ENCODE measurements at places on chromosomes 6 and 20.

DNA sequence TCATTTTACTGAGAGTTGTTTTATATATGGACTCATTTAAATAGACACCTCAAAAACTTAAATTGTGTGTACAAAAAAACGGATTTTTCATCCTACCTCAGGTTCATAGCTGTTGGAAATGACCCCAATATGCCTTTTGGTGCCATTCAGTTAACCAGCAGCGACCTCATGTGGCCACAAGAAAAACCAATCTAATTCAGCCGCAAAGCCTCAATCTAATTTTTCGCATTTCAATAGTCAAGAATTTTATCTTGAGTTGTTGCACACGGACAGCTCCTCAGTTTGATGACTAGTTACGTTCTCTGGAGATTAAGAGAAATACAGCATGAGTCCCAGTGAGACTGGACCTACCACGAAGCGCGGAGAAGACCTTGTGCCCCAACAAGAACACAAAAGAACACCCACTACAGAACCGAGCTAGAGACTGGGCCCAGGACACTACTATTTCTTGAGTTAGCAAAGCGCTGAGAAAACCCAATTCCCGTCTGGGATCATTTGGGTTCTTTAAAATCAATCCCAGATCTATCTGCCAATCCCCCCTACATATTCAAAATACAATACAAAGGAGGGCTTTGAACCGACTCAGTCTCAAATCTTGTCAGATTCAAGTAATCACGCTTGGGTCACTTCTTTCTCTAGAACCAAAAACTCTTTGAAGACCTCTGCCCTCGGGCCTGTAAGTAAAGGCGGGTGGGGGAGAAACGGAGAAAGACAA is 1.1 kb downstream of the TCP11 start:
- DNase-seq: peak; percentile 55

DNA sequence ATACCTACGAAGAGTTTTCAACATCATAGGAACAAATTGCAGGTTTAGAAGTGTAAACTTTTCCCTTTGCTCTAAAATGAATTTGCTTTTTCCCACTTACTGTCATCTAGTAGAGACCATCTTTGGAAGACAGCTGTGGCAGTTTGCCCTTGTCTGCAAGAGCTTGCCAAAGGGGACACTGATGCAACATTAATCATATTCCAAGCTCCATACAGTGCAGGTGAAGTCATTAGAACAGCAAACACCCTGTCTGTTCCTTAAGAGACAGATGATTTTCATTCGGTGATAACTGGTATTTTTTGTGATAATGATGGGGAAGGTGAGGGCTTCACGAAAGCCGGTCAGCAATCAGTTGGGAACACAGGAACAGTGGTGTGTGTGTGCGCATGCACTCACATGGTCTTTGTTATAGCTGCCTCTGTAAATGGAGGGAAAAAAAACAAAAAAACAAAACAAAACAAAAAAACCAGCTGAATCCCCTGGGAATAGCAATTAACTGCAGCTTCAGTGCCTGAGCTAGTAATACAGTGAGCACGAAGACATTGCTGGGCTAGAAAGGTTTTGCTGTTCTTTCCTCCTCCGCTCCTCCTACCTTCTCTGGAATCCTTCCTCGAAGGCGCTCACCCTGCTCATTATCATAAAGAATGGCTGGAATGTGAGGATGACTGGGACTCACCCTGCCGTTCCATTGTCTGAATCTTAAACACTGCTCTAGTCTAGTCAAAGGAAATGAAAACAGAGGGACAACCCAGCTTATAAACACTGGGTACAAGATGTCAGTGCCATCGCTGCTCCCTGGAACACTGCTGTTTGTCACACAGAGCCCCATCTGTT is 35.2 kb upstream of the KIF13A start:
- DNase-seq: peak; percentile 10

DNA sequence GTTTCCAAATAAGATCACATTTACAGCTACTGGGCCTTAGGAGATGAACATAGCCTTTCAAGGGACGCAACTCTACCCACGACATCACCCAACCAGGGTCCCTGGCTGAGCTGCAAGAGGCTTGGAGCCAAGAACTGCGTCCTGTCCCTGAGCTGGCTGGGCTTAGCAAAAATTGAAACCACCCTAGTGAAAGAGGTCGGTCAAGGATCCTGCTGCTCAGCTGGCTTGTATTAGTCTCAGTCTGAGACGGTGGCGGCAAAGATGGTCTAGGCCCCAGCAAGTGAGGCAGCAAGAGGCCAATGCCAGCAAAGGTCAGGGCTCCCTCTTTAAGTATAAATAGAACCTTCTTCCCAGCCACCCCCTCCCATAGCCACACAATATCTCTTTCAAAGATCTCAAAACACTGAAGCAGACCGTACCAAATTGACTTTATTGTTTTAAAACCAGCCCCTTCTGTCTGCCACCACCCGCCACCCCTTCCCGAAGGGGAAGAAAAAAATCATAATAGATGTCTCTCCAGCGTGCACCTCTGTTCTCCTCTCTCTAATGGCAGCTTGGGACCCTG is 140.5 kb downstream of the EYA2 start:
- peak; percentile 25 for DNase-seq

DNA sequence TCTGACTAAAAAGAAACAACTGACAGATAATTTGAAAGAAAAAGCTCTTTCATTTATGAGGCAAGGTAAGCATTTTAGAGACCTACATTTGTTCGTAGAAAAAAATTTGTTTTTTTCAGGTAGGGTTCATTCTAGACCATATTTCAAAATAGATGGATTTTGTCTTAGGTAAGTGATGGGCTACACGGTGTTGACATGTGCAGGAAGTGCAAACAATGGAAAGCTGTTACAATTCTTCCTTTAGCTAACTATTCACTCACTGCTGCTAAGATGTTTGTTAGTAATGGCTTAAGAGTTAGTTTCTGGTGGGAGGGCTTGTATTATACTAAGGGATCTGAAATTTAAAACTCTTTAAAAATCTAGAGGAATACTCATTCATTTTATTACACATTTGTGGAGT is 96.7 kb downstream of the CD109 start:
- DNase-seq: no peak

DNA sequence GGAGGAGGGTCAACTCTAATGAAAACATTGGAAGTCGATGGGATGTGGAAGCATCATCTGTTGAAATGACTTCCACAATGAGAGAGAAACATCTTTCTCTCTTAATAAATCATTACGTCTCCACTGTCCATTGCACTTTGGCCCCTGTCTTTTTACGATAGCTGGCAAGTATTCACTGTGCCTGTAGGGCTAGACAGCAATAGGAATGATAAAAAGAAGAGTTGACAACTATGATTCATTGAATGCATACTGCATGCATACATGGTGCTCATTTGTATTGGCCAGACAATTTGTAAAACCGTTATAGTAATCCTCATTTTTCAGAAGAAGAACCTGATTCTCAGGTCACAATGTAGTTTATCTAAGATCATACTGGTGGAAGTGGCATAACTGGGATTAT is 220.3 kb downstream of the KCNQ5 start:
- no peak for DNase-seq

DNA sequence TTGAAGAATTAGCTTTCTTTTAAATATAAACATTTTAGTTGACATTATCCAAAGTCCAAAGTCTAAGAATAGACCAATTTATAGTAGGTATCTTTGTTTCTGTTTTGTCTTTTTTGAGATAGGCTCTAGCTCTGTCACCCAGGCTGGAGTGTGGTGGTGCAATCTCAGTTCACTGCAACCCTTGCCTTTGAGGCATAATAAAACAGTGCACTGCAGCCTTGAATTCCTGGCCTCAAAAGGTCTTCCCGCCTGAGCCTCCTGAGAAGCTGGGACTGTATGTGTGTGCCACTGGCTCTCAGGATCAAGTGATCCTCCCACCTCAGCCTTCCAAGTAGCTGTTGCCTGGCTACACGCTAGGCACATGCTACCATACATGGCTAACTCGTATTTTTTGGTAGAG is 135.4 kb downstream of the REV3L start:
- no peak for DNase-seq

GRCh38 chr20:44666066-44666465 is 14.6 kb upstream of the ADA start:
- no peak for DNase-seq

- no peak for DNase-seq
Measured at GRCh38 chr6:16200321-16200883, 38.0 kb upstream of the GMPR start.

GRCh38 chr20:21342656-21343345 is 39.7 kb downstream of the XRN2 start:
- DNase-seq: no peak

GRCh38 chr6:25456249-25457040 is 177.3 kb downstream of the CARMIL1 start:
- no peak for DNase-seq

- no peak for DNase-seq
Measured at GRCh38 chr6:25576919-25577318, 75.1 kb upstream of the SCGN start.

DNA sequence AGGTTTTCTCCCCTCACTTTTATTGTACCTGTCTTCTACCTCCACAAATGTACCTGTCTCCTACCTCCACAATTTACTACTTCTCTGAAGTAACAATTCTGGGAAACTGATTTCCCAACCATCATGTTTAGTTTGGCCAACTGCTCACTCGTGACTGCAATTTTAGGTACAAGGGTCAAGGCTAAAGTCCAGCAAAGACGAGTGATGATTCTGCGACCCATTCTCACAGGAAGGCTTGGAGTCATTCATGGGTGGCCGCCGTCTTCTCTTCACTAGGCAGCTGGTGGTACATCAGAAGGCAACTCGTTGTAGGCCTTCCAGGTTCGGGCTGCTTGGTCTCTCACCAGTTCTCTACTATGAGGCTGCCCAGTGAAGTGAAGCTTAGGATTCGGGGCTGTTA is 483.8 kb upstream of the JARID2 start:
- DNase-seq: no peak

GRCh38 chr6:75331151-75331550 is 46.6 kb upstream of the TMEM30A start:
- no peak for DNase-seq

- DNase-seq: no peak
Measured at GRCh38 chr6:109461733-109462526, 6.4 kb upstream of the MICAL1 start.

GRCh38 chr6:104326173-104327001 is 533.3 kb downstream of the HACE1 start:
- no peak for DNase-seq

- DNase-seq: peak; percentile 72
Measured at GRCh38 chr20:53578492-53579222, 15.0 kb downstream of the ZNF217 start.

- no peak for DNase-seq
Measured at GRCh38 chr20:31675828-31676608, 38.3 kb downstream of the COX4I2 start.

GRCh38 chr20:49668181-49668877 is 45.3 kb downstream of the B4GALT5 start:
- no peak for DNase-seq

- peak; percentile 23 for DNase-seq
Measured at GRCh38 chr6:125154761-125155135, 1.2 kb downstream of the TPD52L1 start.

GRCh38 chr20:17878912-17879602 is 89.5 kb downstream of the SNX5 start:
- DNase-seq: no peak

GRCh38 chr6:123844011-123844410 is 40.3 kb downstream of the NKAIN2 start:
- DNase-seq: no peak

- no peak for DNase-seq
Measured at GRCh38 chr6:29510746-29511300, 23.1 kb upstream of the MAS1L start.

GRCh38 chr6:44061375-44062104 is 65.7 kb downstream of the MRPL14 start:
- no peak for DNase-seq

DNA sequence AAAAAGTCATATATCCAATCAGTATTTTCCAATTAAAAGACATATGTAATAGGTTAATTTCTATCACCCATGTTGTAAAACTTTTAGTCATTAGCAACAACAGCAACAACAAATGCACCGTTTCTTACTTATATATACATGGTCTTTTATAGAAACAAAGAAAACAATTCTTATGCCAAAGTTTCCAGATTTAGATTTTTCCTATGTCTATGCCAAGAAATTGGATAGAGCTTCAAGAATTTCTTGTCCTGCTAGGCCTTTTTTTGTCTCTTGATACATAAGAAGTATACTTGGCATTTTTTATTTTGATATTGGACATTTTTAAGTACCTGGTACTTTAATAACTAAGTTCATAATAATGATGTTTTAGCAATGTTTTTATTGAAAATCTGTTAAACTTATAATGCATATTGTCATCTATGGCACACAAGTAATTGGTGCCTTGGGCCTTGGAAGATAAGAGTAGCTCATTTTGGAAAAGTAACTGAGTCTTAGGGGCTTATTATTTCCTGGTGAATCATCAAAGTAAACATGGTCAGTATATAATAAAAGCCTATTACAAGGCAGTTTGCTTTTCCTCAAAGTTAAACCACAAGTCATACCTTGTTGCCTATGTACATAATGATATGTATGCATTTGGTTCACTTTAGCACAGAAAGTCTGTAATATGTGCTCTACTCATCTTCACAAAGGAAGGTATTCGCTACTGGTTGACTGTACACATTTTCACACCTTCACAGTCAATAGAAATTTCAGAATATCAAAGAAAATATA is 10.1 kb upstream of the FRK start:
- DNase-seq: no peak

DNA sequence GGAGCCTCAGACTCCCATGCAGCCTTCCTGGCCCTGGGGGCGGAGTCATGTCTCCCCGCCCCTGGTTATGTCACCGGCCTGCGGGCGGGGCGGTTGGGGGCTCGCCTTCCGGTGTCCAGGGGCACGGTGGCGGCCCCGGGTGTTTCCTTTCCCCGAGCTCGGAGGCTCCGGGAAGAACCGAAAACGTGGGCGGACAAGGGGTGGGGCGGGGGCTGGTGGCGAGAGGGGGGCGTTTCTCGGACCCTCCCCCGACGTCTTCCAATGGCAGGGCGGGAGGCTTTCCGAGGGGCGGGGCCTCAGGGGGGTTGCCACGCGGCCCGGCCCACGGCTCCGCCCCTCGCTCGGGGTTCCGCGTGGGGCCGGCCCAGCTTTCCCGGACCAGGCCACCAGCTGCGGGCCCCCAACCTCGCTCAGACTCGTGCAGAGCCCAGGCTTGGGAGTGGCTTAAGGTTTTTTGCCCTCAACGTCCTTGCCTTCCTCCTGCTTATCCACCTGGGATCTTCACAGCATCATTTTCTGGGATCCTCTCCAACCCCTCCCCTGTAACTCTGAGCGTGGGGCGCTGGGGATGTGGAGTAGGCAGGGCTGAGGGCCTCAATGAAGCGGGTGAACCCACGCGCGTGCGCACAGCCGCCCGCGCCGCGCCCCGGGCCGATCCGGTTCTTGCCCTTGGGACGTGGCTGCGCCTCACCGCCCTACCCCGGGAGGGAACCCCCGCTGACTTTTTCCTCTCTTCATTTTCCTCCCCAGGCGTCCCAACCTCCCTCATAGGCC is 2.1 kb upstream of the NRN1 start:
- peak; percentile 69 for DNase-seq

Measured in neural crest cell (in vitro differentiated cells).